ENCODE measurements at places on chromosomes 12 and 14.
A peak's percentile ranks its signal among the peaks of the same experiment; 100 is the strongest.

DNA sequence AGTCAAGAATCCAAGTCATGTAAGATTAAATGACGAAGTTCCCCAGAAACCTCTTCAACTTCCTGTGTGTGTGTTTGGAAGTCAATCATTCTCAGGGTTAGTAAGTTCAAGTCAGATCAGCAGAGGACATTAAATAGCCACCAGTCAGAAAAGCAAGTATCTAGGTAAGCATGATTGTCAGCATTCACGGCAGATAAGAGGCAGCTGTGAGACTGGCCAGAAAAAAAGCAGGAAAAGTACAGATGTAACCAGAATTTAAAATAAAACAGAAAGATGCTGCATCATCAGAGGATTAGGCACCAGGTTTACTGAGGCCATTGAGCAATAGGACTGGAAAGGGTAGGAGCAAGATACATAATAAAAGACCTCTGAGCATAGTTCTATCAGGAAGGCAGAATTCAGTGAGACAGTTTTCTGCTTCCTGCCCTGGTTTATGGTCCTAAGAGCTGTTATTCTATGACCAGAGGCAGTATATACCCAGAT is 606.9 kb downstream of the FSCB start:
- no peak for DNase-seq

GRCh38 chr12:59075141-59075540 is 154.8 kb upstream of the LRIG3 start:
- no peak for DNase-seq

- DNase-seq: no peak
Observed at GRCh38 chr14:53325176-53325806, 172.2 kb upstream of the DDHD1 start.

DNA sequence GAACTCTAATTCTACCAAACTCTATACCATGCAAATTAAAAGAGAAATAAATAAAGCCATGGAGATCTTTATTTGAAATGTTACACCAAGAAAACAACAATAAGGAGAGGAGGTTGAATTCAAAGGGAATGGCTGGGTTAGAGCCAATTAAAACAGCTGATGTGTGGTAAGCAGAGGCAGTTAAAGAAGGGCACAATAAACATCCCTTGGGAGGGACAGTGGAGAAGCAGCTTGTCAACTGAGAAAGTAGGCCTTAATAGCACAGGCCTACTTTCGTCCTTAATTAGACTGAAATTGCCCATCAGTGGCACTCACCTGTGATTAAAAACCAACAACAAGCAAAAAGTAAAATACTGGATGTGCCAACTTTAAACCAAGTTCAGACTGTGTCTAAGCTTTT is 16.3 kb upstream of the NAV3 start:
- no peak for DNase-seq

GRCh38 chr14:102951034-102951433 is 28.6 kb downstream of the AMN start:
- peak; percentile 44 for DNase-seq

DNA sequence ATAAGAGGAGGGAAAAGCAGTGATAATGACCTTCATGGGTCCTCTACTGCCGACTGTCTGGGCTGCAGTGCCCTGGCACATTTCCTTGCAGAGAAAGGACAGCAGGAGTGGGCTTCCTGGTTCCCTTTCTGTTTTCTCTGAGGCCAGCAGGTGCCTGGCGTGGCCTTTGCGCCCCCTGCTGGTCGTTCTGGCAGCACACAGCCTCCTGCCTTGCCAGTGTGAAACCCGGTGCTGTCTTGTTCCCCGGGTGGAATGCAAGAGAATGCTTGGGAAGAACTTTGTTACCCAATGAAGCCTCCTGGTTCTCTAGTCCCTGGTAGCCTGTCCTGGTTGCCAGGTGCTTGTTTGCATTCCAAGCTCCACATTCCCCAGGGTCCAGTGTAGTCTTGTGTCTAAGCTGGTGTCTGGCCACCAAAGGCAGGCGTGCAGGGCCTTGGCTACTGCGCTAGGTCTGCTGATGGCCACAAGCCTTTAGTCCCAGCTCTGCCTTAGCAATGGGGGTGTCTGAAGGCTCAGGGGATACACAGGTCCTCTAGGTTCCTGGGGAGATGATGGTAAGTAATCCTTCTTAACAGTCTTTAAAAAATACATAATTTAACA is 1392.4 kb upstream of the TMEM132C start:
- DNase-seq: peak; percentile 10

DNA sequence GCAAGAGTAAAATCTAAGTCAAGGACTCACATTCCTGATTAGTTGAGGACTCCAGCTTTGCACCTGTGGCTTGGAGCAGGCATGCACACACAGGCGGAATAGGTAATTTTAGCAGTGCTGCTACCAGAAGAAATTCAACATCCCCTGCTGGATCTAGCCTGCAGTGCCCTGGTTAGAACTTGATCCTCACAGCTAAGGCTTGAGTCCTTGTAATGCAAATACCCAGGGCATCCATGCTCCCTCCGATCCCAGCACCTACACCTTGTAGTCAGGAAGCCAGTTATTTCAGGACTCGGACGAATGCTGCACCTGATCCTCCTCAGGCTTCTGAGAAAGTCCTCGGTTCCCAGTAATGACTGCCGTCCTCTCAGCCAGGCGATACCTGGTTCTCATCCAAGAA is 309.0 kb upstream of the AMIGO2 start:
- DNase-seq: no peak

DNA sequence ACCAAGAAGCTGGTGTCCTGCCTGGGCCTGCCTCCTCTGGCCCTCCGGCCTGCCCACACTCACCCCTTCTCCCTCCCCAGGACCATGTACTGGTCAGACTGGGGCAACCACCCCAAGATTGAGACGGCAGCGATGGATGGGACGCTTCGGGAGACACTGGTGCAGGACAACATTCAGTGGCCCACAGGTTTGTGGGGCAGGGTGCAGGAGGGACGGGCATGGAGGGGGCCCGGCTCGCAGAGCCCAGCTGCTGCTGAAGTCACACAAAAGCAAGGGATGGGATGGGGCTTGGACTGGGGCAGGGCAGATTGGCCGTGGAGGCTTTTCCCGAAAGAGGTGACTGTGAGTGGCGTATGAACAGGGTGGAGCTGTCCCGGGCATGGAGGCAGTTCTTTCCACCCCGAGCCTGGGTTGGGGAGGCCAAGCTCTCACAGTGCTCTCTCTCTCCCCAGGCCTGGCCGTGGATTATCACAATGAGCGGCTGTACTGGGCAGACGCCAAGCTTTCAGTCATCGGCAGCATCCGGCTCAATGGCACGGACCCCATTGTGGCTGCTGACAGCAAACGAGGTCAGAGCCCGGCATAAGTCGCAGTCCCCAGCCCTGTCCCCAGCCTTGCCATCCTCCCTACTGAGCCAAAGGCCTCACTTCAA is 7.8 kb upstream of the NXPH4 start:
- no peak for DNase-seq

GRCh38 chr12:106006382-106006781 is 132.4 kb downstream of the NUAK1 start:
- DNase-seq: no peak

- DNase-seq: peak; percentile 83
Observed at GRCh38 chr12:85866986-85867776, 6.9 kb upstream of the NTS start.

DNA sequence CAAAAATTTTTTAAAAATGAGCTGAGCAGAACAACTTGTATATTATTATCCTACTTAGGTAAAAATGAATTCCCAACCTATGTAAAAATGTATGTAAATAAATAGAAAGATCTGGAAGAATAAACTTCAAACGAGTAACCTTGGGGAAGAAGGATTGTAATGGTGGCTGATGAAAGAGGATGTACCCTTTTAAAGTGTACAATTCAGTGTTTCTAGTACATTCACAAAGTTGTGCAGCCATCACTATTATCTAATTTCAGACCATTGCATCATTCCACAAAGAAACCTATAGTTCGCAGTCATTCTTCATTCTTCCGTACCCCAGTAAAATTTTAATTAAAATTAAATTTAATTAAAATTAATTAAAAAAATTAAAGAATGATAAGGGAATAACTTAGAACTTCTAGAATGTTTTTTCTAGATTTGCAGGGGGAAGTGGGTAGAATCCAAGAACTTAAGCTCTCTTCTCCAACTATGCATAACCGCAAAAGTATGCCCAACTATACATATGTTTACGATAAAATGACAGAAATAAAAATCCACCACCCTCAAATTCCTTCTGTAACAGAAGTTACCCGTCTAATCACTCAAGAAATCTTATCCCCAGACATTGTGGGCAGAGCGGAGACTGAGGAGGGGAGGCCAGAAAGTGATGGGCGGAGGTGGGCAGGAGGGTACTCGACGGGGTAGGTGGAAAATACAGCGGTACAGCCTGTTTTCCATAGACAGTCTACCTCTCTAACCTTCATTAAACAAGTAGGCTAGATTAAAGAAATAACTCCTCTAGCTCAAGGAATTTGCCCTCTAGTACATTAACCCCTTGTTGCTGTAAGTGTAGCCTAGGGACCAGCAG is 921 bp downstream of the DEPDC4 start:
- no peak for DNase-seq

GRCh38 chr14:91372671-91373495 is 44.7 kb downstream of the CCDC88C start:
- no peak for DNase-seq

DNA sequence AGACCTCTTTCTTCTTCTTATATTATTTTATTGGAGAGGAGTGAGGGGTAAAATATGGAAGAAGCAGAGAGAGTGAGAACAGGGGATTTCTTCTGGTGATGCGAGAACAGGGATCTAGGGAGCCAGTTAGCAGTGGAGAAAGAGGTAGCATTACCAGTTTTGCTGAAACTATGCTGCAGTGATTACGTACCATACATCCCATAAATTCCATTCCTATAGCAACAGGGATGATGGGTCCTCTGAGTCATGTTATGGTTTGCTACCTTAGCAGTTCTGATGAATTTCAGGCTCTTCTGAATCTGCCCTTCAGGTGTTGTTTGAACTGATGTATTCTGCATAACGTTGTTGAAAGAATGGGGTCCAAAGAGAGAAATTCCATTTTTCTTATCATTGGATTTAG is 625.4 kb upstream of the LRFN5 start:
- DNase-seq: no peak

DNA sequence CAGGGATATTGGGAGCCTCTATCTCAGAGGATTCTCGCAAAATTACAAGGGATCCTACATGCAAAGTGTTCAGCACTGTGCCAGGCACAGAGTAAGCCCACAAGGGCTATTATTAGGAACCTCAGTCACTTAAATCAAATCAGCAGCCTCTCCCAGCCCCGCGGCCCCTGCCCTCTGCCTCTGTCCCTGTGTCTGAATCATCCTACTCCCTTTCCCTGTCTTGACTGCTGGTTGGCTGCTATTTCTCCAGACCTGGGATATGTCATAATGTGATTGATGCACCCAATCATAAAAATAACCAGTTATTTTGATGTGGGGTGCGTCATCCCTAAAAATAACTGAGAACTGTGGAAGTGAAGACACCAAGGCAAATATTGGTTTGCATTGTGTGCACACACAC is 176.3 kb downstream of the KSR2 start:
- DNase-seq: no peak

DNA sequence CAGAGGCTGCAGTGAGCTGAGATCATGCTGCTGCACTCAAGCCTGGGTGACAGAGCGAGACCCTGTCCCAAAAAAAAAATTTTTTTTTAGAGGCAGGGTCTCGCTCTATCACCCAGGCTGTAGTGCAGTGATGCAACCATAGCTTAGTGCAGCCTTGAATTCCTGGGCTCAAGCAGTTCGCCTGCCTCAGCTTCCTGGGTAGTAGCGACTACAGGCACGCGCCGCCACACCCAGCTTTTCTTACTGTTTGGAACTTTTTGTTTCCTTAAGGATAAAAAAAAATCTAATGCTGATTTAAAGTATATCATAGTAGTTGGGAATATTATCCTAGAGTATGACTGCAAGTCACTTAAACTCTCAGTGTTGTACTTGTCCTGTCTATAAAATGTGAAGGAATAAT is 7.2 kb downstream of the TMEM19 start:
- no peak for DNase-seq

DNA sequence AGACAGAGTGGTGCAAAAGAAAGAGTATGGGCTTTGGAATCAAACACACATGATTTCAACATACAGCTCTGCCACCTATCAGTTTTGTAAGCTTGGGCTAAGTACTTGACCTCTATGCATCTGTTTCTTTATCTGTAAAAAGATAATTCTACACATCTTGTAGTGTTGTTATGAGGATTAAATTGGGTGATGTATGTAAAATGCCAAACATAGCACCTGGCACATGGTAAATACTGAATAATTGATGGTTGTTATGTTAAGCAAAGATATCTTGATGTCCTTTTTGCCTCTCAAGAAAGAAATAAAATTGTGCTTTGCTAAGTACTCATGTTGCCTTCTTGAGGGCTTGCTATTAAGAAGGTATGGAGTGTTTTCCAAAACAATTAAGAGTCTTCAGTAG is 2.3 kb upstream of the CSRP2 start:
- no peak for DNase-seq

DNA sequence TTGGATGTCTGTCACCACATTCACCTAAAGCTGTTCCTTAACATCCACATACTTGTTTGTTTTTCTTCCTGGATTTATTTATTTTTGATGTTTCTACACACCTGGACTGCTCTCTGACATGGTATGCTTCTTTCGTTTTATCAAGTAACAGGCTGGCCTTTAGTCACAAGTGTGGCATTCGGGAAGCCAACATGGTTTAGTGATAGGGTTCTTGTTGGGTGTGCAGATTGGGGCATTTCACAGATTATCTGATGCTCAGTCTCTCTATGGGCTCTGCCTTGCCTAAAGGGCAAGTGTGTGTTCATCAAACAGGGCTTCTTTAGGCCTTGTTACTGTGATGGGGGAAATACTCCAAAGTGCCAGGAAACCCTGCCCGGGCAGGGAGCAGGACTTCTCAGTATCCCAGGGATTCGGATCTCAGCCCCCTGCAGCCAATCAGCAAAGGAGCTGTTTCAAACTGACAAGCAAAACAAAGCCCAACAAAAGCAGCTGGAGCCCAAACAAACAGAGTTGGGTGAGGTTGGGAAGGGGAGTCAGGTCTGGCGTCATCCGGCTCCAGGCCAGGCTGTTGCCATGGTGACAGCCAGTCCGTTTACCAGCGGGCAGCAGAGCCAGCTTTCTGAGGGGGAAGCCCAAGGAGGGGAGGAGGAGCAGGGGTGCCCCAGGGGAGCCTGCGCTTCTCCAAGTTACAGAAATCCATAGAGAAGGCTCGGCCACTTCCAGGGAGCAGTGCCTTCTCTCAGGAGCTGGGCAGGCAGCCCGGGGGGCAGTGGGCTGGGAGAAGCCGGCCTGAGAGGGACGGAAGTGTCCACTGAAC is 31.9 kb downstream of the FOS start:
- peak; percentile 94 for DNase-seq

- DNase-seq: no peak
Observed at GRCh38 chr12:66399911-66400306, 97.6 kb downstream of the HELB start.

GRCh38 chr14:51463461-51463860 is 188.2 kb upstream of the FRMD6 start:
- DNase-seq: no peak
